ENCODE measurements at places on chromosomes 2 and 18.

DNA sequence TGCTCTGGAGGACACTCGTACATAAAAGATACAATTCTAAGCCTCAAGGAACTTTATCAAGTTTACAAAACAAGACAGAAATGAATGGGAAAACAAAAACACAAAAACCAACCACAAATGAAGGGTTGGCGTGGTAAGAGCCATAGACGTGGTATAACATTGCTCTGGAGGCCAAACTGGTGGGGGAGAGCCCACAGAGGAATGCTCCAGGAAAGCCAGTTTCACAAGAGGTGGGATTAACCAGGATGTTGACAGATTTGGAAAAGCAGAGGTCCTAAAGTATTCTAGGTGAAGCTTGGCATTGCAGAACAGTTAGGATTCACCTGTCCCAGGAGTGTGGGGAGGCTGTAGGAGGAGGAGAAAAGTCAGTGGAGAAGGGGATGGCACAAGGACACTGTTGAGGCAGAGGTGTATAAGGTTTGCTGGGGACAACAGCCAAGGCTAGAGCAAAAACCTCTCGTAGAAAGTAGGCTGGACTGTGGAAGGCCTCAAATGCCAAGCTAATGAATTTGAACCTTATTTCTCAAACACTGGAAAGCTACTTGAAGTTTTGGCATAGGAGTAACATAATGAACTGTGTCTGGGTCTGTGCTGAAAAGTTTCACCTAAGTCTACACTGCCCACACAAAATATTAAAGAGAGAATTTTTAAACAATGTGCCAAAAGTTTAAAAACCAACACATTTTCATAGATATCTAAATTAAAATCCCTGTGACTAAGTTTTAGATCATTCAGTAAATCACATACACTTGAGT lies 135.1 kb downstream of the THADA start:
- no peak for DNase-seq

GRCh38 chr2:149375801-149376361 lies 45.5 kb downstream of the LYPD6 start:
- DNase-seq, result no peak

DNA sequence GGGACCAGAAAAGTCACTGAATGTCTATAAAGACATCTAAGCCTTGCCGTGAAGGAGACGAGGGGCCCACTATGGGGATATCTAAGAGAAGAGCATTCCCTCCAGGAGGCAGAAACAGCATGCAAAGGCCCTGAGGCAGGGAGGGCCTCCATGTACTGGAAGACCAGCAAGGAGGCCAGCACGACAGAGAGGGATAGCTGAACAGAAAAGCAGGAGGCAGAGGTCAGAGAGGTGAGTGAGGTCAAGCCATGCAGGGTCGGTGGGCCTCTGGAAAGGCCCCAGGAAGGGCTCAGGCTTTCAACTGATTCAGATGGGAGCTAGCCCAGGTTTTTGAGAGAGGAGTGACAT lies 5.7 kb downstream of the TRABD2A start:
- DNase-seq, result no peak

DNA sequence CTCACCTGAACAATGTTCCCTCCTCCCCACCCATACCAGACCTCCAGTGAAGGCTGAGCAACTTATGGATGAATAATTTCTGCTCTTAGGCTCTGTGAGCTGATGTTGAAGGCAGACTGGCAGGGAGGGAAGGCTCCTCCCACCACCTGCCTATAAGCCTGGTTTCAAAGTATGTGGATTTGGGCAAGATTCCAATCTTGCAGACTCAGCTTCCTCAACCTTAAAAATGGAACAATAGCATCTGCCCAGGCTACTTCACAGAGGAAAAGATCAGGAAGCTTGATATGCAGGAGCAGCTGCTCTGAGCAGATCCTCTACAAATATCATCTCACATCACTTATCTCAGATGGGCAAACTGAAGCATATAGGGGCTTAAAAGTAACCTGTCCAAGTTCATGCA lies 112.2 kb downstream of the ZFP36L2 start:
- no peak for DNase-seq

GRCh38 chr2:175218551-175218950 lies 37.0 kb upstream of the ATP5MC3 start:
- DNase-seq, result no peak

GRCh38 chr2:214607051-214607450 lies 196.2 kb downstream of the VWC2L start:
- no peak for DNase-seq

DNA sequence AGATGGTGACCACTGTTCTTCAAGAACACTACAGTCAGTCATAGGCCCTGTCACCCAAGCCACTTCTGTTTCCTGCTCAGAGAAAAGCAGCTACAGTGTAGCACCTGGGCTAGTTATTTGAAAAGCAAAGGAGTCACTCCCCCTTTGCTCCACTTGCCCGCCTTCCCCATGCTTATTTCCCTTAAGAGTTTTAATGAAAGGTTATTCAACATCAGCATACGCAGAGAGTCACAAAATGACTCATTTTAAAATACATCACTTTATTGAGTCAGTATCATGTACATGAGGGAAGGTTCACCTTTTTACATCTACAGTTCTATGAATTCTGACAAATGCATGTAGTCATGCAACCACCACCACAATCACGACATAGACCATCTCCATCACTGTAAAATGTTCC lies 71.3 kb downstream of the TNFRSF11A start:
- no peak for DNase-seq

DNA sequence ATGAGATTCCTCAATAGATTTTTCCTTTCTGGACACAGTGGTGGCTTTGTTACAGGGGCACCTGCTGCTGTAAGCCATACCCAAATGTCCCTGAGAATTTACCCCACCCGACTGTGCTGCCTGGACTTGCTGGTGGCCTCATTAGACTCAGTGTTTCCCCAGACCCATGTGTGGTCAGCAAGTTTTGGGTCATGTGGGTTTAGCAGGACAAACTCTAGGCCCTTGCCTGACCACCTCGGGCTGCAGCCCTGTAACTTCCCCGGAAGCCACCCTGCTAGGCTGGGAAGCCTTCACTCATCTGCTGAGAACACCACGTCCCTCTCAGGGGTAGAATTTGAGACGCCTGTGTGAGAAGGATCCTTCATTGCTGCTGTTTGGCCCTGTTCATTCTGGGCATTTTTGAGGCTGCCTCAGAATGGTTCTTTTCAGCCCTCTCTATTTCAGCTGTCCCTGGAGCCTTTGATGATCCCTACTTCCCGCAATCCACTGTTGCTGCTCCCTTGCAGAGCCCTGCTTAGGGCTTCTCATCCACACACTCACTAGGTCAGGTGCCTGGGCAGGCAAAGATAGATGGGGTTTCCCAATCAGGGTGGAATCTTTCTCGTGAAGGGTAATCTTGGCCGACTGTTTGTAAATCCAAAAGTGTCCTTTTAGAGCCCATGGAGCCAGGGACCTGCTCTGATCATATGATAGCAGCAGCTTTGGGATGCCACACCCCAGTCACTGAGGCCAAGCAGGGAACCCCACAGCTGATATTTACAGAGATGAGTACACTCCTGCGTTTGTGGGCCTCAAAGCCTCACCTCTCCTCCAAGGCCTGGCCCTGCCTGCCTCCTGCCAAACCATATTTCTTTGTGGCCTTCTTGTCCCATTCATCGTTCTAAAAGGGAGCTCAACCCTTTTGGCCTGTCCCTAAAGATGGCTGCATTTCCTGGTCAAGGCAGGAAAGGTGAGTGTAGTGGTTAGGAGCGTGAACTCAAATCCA lies 6.7 kb downstream of the EHD3 start:
- no peak for DNase-seq

- DNase-seq, result no peak
Measured at GRCh38 chr18:23231340-23232021, 96.2 kb downstream of the CABLES1 start.

GRCh38 chr2:4792126-4792525 lies 900.1 kb upstream of the SOX11 start:
- DNase-seq, result no peak

DNA sequence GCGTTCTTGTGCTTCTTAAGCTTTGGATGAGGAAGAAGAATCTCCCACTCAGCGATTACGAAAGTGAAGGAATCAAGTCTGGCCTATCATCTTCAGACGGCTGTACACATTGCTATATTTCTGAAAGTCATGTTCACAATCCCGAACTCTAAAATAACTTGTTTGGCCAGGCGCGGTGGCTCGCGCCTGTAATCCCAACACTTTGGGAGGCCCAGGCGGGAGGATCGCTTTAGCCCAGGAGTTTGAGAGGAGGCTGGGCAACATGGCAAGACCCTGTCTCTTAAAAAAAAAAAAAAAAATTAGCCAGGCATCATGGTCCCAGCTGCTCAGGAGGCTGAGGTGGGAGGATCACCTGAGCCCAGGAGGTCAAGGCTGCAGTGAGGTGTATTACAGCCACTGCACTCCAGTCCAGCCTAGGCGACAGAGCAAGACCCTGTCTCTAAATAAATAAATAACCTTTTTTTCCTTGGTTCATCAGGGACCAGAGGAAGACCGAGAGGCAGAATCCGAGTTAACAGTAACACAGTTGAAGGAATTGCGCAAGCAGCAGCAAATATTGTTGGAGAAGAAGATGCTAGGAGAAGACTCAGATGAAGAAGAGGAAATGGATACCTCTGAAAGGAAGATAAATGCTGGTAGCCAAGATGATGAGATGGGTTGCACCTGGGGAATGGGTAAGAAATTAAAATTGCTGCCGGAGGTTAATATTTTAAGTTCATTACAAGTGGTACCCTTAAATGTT lies 1.1 kb downstream of the SLC4A1AP start:
- DNase-seq, result no peak

DNA sequence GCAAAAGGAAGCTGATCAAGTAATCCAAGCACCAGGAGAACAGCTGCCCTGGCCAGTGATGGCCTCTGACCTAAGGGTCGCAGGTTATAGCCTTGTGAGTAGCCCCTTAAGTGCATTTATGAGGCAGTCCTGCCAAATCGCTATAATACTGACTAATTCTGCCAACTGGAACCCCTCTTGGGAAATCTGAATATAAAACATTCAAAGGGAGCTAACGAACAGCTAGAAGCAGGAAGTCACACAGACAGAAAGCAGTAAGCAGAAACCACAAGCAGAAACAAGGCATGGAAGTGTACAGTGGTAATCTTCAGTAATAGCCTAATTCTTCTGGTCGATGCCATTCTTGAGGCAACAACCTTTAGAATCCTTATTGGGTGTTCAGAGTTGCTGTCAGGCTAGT lies 521.3 kb downstream of the METTL4 start:
- DNase-seq, result no peak

- no peak for DNase-seq
Measured at GRCh38 chr18:38539371-38539770, 973.8 kb upstream of the CELF4 start.

DNA sequence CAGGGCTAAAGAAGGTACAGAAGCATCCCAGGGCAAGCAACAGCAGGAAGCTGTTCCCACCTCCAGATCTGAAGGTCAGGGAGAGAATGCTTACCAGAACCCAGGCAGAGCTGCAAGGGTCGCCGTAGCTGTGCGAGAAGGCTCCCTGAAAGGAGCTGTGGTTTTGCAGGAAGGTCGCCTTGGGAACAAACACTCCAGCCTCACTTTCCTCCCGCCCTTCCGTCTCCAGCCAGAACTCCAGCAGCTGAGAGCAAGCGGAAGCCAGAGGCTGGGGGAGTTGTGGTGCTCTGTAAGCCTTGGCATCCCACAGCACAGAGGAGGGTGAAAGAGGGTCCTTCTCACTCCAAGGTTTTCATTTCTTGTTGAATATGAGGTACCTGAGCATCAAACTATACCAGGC lies 18.3 kb upstream of the ICOS start:
- DNase-seq, result no peak

GRCh38 chr18:78145096-78145495 lies 834.5 kb upstream of the SALL3 start:
- no peak for DNase-seq

- DNase-seq, result no peak
Measured at GRCh38 chr2:48320742-48321141, 209.2 kb upstream of the STON1 start.

DNA sequence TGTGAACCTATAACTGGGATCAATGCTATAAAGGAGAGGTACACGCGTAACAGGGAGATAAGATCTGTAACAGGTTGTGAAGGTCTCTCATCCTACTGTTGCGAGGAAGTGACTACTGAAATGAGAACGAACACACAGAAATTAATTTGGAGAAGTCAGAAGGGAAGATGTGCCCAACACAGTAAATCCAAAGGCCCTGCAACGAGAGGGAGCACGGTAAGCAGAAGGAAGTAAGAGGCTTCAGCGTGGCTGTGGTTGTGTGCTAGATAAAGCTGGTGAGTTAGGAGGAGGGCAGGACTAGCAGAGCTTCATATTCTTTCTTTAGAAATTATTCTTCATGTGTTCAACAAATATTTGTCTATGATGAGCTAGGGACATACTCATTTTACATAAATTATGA lies 2.5 kb upstream of the ATG16L1 start:
- no peak for DNase-seq

DNA sequence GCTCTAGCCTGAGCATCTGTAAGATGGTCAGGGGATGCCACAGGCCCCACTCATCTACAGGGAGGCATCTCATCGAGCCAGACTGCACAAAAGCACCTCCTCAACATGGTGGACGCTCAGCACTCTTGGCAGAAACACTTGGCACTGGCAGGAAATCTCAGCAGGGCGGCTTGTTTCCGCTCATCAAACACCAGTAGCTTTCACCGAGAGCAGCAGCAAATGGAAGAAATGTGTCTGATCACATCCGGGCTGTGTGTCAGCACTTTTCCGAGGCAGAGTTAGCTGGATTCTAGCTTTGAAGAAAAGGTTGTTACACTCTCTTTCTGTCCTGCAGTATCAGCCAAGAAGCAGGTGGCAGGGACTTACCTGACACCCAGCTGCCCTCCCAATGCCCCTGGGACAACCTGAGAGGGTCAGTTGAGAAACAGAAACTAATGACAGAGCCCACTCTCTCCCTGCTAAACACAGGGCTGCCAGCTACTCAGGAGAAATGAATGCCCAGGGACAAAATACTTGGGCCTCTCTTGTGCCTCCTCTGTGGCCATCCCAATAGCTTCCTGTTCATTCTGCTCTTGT lies 68.9 kb upstream of the FZD7 start:
- DNase-seq, result no peak

GRCh38 chr2:177909962-177910361 lies 162.6 kb downstream of the PDE11A start:
- no peak for DNase-seq

All from NCI-H1048 (cell line).